H9 (cell line): ENCODE measurements at places on chromosomes 12 and 14.

GRCh38 chr12:122726080-122726558, 4.5 kb downstream of the HCAR1 start:
- DNase-seq: peak; percentile 45

GRCh38 chr14:89139404-89140247, 277.4 kb downstream of the FOXN3 start:
- DNase-seq: peak; percentile 69

DNA sequence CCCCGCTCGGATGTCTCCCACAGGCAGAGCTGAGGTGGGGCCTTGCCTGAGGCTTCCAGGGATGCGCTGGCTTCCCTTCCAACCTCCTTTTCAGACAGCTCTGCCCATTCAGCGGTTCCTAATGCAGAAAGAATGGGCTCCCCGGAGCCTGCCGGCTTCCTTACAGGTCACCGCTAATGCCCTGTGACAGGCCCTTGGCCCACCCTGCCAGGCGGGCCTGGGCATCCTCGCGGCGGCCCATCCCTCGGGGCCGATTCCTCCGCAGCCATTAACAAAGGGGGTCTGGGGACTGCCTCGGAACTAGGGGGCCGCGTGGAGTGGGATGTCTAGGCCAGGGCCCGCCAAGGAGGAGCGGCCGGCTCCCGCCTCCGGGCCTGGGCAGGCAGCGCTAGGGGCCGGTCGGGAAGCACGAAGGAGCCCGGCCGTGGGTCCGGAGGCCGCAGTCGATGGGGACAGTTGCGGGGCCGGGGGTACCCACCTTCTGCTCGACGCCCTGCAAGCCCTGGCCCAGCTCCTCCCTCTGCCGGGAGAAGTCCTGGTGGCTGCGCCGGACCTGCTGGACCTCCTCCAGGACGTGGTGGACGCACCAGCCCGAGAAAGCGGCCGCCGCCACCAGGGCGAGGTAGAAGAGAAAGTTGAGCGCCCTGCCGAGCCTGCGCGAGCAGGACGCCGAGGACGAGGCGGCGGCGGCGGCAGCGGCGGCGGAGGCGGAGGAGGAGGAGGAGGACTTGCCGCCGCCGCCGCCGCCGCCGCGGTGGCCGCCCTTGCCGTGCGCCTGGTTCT, 738 bp downstream of the CKAP4 start:
- DNase-seq: no peak

- no peak for DNase-seq
Measured at GRCh38 chr14:104584557-104584956, 5.0 kb downstream of the C14orf180 start.

- no peak for DNase-seq
Measured at GRCh38 chr12:96371790-96372699, 28.2 kb downstream of the CDK17 start.

DNA sequence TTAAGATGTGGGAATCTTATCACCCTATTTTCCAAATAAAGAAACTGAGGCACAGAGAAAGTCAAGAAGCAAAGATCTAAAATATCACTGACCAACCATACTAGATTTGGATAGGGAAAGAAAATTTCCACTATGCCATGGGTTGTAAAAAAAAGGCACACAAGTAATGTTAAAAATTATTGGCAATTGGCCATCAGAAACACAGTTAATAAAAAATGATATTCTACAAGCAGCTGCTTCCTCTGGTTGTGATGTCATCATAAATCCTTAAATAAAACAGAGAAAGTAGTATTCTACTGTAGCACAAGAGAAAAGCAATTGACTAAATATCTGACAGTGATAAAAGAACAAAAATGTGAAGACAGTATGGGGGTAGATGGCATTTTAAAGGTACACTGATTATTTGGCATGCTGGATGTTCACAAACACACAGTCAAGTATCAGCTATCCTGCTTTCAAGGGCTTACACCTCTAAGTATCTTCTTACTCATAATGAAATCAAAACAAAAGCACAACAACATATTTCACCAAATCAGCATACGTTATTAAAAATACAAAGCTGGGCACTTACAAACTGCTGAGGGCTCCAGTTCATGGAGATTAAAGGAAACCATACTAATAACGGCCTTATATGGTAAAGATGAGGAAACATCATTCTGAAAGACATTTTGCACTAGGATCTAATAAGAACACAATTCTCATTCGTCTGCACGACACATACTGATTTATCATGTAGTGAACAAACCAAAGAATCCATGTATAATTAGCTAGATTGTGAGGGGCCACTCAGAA, 45.7 kb downstream of the CORO1C start:
- no peak for DNase-seq

GRCh38 chr12:46406352-46407027, 33.9 kb upstream of the SLC38A2 start:
- DNase-seq: no peak

GRCh38 chr14:59316151-59316830, 127.8 kb downstream of the DAAM1 start:
- DNase-seq: no peak

DNA sequence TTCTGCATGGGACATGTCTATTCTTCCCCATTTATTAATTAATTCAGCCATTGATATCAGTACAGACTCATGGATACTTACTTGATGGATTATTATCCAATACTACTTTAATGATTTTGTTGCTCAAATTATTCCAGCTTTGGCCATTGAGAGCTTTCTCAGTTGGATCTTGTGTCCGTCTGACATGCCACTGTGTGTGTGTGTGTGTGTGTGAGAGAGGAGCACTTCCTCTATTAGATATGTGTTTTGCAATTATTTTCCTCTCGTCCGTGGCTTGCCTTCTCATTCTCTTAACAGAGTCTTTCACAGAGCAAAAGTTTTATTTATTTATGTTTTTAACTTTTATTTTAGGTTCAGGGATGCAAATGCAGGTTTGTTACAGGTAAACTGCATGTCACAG, 194.2 kb downstream of the ADGRD1 start:
- no peak for DNase-seq

- DNase-seq: no peak
Measured at GRCh38 chr14:65555358-65555757, 142.8 kb downstream of the FUT8 start.

DNA sequence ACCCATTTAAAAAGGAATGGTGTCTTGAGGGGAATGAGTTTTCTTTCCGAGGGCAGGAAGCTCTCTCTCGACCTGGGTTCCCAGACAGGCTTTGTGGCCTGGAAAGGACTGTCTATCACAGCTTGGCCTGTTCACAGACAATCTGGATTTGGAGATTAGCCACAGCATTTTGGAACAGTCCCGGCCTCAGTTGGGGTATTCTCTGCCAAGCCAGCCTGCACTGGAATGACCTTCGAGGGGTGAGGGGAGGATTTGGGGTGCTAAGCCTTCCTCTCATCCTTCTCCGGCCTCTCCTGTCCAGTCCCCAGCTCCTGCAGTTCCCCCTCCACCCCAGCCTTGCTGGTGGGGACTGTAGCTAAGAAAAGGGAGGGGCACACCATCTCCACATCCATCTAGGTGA, 13.0 kb downstream of the TBX5 start:
- DNase-seq: no peak

- no peak for DNase-seq
Measured at GRCh38 chr12:93784339-93785086, 107.3 kb downstream of the CRADD start.

GRCh38 chr12:68835333-68835908, 27.4 kb downstream of the MDM2 start:
- no peak for DNase-seq

DNA sequence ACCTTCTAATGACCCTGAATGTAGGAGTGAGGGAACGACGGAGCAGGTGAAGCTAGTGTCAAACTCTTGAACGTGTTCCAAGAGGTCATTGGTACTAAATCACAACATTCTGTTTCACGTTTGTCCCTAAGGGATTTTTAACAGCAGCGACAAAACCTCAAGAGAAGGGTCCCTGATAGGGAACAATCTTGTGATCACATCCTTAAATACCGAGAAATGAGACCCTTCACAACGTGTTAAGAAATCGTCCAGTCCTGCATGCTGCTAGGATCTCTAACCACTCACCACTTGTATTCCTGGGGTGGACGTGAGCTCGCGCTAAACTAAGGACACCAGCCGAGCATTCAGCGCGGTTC, 134.1 kb upstream of the KRAS start:
- no peak for DNase-seq

DNA sequence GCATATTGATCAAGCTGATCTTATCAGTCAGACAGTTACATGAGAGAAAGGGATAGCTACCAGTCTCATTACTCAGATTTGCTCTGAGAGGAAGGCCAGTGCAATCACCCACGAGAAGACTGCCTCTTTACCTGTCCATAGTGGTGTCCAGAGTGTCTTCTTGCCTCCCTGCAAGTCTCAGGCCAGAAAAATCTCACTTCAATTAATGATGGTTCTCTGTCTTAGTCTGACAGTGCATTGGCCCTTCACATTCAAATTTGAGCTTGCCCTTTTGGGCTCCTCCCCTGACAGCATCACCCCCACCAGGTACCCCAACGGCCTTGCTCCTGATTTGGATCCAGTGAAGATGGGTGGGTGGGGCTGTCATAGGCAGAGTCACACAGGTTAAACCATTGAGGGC, at the start of gene AICDA:
AICDA (minus strand) TSS at position 231 of the 400 bp plus-strand sequence; CDS start at position 139, 92 bp downstream.
- DNase-seq: no peak

GRCh38 chr12:46209914-46210872, 58.6 kb downstream of the SLC38A1 start:
- no peak for DNase-seq

- DNase-seq: peak; percentile 67
Measured at GRCh38 chr14:61860294-61860918, 98.2 kb downstream of the SNAPC1 start.

DNA sequence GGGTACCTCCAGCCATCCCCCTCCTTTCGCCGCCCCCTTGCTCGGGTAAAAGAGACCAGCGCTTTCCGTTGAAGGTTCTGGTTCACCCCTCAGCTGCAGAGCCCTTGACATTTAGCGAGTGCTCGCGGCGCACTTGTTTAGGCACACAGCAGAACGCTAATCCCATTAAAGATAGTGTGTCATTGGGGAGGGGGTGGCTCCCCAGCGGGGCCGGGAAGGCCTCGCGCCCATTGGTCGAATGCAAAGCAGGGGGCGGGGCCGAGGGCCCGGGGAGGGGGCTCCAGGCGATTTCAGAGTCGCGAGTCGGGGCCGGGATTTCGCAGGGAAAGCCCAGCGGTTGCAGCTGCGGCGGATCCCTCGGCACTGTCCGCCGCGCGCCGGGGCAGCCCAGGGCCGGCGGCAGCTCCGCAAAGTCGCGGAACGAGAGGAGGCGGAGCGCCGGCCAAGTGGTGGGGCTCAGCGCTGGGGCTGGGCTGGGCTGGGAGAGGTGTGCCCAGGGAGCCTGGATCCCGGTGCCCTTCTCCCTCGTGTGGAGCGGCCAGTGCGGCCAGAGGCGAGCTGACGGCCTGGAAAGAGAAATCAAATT, 122.9 kb downstream of the TSPAN9 start:
- peak; percentile 94 for DNase-seq

DNA sequence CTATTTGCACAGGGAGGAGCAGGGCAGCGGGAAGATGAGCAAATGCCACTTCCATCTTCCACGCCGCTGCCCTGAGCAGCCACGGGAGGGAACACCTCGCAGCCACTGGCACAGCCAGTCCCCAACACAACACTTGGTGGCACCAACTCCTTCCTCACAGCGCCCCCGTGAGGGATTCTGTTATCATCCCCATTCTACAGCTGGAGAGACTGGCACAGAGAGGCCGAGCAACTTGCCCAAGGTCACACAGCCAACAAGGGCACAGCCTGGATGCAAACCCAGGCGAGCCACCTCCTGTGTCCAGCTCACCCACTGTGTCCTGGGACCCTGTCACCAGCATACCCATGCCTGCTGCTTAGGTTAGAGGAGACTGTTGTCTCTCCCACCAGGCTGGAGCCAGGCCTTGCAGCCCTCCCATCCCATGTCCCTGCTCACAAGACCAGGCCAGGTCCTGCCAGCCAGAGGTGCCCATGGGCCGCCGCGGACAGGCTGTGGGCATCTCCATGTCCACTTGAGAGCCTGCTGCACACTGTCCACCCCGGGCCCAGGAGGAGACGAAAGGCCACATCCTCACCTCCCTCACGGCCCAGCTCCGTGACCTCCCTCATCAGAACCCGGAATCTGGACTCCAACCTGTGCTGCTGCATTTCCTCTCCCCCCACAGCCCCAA, 57.0 kb downstream of the NCOR2 start:
- DNase-seq: peak; percentile 56

DNA sequence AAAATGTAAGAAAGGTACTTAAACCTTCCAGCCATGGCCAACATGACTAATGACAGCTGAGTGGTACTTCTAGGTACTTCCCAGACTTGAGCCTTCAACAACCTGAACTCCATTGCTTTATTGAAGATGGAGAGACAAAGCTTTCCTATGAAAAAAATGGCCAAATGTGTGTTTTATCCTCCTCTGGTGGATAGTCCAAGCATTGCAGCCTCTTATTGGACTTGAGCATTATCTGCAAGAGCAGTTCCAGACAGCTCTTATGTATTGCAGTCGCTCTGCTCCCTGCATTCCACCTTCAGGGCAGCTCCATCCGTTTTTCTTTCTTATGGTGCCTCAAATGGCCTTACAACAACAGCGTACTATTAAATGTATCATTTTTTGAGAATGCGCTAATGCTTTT, 588.2 kb downstream of the NRXN3 start:
- no peak for DNase-seq

- no peak for DNase-seq
Measured at GRCh38 chr12:78096909-78097597, 266.4 kb downstream of the NAV3 start.

GRCh38 chr12:43806737-43807072, 588 bp upstream of the TWF1 start:
- DNase-seq: no peak

- no peak for DNase-seq
Measured at GRCh38 chr14:50835280-50835679, 4.3 kb upstream of the NIN start.

- no peak for DNase-seq
Measured at GRCh38 chr12:123337070-123337469, 27.6 kb downstream of the SBNO1 start.

- no peak for DNase-seq
Measured at GRCh38 chr12:93536766-93537488, 35.5 kb upstream of the SOCS2 start.

GRCh38 chr12:54032086-54032619, 697 bp upstream of the HOXC5 start:
- no peak for DNase-seq

DNA sequence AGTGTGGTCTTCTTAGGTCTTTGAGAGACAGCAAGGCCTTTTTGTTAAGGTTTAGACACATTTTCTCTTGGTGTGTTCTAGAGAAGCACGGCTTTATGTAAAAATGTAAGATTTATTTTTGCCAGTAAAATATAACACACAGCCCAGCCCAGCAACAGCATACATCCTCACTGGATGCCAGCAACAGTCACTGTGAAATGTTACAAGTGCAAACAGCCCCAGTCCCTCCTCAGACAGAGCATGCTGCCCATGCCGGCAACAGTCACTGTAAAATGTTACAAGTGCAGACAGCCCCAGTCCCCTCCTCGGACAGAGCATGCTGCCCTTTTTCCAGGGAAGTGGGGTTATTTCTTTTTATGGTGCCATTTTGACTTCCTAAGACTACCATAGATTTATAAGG, 207.6 kb downstream of the CHST11 start:
- DNase-seq: no peak

- no peak for DNase-seq
Measured at GRCh38 chr12:71223139-71223538, 65.3 kb upstream of the TSPAN8 start.

- DNase-seq: no peak
Measured at GRCh38 chr14:63392236-63392635, 73.5 kb upstream of the GPHB5 start.

- peak; percentile 83 for DNase-seq
Measured at GRCh38 chr12:52022841-52023181, 16.1 kb downstream of the TAMALIN start.

- no peak for DNase-seq
Measured at GRCh38 chr12:47650469-47650868, 55.4 kb downstream of the RPAP3 start.

GRCh38 chr12:93664573-93665138, 12.5 kb upstream of the CRADD start:
- DNase-seq: no peak
